NCI-H226 (cell line): ENCODE measurements at places on chromosomes 5 and 9.

DNA sequence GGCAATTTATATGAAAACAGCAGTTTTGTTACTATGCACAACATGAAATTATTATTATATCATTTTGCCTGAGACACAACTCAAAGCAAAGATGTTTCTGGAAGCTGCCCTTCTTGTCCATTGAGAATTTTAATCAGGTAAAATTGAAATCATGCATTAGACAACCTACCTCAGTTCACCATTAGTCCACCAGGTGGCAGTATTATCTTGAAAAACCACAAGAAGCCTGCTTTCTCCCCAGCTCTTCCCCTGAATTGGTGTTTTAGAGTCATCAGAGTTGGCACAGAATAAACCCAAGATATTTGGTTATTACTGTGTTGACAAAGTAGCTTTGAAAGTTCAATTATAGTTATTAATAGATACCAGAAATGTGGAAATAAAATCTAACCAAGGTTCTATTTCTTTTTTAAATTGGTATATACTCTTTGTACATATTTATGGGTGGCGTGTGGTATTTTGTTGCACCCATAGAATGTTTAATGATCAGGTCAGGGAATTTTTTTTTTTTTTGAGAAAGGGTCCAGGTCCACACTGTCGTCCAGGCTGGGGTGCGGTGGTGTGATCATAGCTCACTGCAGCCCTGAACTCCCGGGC is 25.7 kb downstream of the UTP15 start:
- peak; percentile 59 for DNase-seq

- peak; percentile 59 for DNase-seq
These were observed 35.1 kb upstream of the ADRB2 start for GRCh38 chr5:148791334-148791667.

DNA sequence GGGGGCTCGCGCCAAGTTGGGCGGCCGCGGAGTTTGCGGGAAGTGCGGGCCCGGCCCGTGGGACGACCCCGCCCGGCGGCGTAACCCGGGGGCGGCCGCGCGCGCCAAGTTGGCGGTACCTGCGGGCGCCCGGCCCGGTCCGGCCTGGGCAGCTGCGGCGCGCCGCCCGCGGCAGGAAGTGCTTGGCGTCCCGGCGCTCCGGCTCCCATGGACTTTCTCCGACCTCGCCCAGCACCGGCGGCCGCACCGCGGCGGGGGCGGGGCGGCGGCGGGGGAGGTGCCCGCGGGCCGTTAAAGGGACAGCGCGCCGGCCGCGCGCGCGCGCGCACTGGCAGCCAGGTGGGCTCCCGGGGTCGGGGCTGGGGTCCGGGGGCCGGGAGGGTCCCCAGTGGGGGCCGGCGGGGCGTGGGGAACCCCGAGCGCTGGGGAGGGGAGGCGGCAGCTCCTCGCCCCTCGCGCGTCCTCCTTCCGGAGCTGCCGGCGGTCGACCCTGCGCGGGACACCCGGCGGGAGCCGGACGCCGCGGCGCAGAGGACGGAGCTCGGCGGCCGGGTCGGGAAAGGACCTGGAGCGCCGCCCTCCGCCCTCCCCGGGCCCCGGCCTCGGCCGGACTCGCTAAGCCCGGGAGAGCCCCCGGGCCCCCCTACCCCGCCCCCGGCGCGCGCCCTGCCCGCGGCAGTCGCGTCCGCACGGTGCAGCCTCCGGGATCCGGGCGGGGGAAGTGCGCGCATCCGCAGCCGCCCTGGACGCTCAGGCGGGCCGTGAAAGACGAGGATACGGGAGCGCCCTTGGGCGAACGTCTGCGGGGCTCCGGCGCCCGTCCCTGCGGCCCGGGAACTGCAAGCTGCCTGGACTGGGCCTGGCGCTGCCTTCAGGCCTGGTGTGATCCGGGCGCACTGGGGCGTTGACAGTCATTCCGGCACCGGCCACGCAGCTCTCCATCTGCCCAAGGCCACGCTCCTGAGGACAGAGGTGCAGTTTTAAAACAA is at the start of gene NACC2:
Gene NACC2, minus strand, starts transcription at position 220 of the 989 bp plus-strand sequence. CDS start 44,768 bp downstream, outside the sequence.
- peak; percentile 48 for DNase-seq

DNA sequence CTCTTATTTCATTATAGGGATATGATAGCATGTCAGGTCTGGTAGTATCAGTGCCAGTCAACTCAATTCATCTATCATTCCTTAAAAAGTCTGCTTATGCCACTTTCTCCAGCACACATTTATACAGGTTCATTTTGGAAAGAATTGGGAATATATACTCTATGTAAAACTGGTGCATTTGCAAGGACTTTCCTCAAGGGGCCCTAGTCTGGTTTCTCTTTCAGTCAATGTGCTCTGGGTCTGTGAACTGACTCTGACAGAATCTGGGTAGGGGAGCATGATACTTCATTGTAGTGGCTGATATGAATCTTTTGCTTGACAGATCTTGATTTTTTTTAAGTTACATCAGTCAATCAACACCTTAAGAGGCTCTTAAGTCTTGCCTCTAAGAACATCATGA is 313.9 kb downstream of the HTR1A start:
- no peak for DNase-seq

GRCh38 chr5:179241175-179241574 is 104.1 kb downstream of the ADAMTS2 start:
- DNase-seq = no peak

DNA sequence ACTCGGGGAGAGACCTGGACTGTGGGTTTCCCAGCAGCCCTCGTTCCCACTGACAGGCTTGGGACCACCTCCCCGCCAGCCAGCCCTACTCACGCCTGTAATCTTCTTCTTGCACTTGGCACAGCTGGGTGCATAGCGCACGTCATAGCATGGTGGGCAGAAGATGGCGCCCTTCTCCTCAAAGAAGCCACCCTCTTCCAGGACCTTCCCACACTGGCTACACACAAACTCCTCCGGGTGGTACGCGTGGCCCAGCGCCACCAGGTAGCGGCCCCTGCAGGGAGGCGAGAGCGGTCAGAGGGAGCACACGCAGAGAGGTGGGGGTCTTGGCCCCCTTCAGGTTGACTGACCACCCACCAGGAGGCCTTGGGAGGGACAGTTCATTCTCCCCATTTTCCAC is 9.4 kb downstream of the PDLIM7 start:
- DNase-seq = no peak

DNA sequence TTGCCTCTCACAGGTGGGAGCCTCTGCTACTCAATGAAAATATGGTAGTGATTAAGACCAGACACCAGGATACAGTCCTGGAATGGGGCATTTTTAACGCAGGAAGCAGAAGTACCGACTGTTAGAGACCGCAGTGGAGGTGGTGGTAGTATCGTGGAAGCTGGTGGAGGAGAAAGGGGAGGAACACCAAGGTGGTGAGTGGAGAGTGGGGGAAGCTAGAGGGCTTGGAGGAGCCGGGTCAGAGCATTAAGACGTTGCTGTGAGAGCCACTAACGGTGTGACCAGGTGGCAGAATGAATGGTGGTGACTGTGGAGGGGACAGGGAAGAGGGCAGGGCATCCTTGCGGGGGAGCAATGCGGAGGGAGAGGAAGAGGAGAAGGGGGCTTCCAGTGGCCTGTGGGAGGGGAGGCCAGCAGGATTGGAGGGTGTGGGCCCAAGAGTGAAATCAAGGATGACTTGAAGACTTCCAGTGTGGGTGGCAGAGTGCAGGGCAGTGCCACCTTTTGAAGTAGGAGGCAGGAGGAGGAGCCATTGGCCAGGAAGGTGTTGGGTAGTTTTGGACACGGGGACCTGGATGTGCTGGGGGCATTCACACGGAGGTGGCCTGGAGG is 1.6 kb upstream of the UBAC1 start:
- no peak for DNase-seq

DNA sequence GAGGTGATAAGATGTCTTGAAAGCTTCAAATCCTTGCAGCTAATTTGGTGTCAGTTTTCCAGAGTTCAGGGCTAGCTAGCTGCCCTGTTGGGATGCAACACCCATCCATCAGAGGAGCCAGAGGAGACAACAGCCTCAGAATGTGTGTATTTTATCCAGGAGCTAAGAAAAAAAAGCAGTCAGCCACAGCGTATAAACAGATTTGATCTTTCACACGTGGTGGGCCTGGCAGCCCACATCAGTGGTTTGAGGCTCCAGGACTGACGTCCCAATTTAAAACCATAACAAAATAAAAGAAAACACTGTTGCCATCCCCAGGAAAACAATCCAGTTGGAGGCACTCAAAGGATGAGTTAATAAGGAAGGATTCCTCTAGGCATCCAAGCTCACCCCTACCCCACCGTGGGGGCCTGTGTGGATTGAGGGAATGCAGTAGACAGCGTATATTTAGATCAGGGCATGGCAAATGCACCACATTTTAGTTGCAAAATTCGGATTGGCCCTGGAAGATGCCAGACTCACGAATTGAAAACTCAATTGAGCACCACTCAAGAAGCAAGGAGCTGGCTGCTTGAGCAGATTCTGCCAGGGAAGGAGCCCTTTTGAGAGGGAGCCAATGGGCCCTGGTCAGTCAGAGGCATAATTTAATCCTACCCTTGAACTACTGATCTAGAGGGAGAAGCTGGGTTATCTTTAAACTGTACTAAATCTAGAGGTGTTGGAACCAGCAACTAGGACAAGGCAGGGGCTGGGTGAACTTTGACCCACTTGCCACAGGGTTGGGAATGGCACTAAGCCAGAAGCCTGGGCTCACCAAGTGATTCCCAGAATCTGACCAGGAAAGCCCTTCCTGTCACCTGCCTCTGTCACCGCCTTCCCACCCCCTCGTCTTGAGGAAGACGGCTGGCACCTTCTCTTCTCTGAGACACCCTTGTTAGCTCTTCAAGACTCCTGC is 17.5 kb downstream of the ADRA1B start:
- no peak for DNase-seq

DNA sequence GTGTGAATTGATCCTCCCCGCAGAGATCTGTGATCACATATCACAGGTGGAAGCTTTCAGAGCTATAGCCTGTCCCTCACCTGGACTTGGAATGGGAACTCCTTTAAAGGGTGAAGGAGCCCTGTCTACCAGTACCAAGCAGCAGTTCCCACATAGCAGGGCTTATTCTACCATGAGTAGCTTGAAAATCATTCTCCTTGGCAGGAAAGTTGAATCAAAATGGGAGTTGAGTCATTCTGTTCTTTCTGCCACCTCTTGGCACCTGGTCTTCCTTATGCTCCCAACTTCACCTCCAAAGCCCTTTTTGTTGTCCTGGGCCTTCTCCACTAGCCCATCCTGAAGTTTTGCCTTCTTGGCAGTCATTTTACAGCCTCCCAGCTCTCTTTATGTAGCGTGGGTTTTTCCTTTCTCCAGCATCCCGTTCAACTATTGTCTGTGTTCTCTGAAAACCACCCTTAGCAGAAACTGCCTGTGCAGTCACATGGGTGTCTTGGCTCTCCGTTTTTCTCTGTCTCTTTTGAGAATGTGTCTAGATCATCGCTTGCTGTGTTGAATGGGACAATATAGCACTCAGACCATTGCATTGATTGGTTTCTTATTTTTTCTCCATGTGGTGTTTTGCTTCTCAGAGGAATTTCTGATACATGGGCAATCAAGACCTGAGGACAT is 222.2 kb downstream of the AOPEP start:
- peak; percentile 26 for DNase-seq

GRCh38 chr5:42064821-42065220 is 139.7 kb downstream of the FBXO4 start:
- peak; percentile 17 for DNase-seq

DNA sequence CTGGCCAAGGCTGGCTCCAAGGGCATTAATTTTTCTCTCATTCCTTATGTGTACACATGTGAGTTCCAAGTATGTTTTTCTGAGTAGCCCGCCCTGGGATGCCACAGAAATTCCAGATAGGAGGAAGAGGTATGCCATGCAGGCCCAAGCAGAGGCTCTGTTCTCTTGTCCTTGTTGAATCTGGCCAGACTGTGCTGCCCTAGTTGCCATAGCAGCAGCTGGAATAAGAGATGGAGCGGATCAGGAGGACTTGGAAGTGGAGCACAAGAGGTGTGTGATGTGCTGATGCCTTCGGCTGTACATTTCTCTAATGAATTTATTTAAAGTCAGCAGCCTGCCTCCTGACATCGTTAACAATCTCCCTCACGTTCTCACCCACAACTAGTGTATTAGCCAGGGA is 235.6 kb upstream of the RPS23 start:
- DNase-seq = no peak

- DNase-seq = peak; percentile 81
These were observed 131.0 kb upstream of the RORB start for GRCh38 chr9:74366111-74366510.

- DNase-seq = no peak
These were observed 92.6 kb upstream of the IRX4 start for GRCh38 chr5:1975406-1975715.

DNA sequence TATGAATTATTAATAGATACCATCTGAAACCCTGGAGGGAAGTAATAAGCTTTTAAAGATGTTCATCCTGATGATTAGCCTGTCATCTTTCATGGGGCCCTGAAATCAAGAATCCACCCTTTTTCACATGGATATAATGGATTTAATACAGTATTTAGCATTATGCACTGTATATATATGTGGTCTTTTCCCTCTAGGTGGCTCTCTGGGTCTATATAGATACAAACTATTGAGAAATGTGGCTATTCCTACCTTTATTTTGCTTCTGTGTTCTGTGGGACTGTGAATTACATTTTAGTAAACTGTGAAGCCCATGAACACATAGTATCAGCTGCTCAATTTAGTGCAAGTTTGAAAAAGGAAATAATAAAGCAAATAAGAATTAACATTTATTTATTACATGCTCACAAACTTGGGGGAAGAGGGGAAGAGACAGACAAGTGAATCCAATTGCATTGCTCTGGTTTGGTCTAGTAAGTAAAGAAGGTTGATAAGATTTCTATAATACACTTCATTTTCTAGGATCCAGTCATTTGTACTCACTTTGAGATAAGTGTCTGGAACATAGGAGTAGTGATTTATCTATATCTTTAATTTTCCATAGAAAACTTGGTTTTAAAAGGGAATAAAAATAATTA is 112.2 kb downstream of the SCAMP1 start:
- peak; percentile 25 for DNase-seq

DNA sequence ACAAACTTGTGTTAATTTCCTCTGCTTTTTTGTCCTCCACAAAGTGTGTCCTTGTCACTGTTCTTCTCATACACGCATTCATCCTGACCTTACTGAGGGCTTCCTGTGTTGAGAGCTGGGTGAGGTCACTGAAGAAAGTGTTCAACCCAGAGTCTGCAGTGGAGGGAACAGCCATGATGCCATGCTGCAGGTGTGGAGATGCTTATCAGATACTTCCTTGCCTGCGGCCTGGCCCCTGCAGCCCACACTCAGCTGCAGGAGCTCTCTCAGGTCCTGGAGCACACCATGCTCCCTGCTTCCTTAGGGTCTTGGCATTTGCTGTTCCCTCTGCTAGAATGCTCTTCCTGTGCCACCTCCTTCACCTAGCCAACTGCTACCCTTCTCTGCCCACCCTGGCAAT is 108.1 kb upstream of the SPRY4 start:
- DNase-seq = no peak

DNA sequence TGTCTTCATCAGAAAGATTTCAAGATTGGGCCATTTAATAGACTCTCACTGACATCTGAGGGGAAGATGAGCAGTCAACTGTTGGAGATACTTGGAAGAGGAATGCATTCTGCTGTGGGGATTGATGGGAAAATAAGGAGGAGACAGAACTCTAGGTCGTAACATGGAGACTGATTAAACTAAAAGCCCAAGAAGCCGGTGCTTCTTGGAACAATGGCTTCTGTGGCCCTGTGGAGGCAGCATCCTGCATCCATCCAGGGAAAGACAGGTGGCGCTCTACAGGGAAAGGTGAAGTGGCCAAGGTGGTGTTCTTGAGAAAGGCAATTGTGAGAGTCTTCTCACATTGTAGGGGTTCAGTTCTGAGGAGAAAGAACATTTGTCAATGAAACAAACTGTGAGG is 31.3 kb downstream of the ZFAND5 start:
- DNase-seq = no peak

- DNase-seq = no peak
These were observed 76.4 kb downstream of the HAPLN1 start for GRCh38 chr5:83644301-83644700.

GRCh38 chr9:109264877-109265587 is 55.8 kb downstream of the EPB41L4B start:
- DNase-seq = no peak
